Fibroblast of upper back skin (primary cell): ENCODE measurements at places on chromosomes 5 and 9.

DNA sequence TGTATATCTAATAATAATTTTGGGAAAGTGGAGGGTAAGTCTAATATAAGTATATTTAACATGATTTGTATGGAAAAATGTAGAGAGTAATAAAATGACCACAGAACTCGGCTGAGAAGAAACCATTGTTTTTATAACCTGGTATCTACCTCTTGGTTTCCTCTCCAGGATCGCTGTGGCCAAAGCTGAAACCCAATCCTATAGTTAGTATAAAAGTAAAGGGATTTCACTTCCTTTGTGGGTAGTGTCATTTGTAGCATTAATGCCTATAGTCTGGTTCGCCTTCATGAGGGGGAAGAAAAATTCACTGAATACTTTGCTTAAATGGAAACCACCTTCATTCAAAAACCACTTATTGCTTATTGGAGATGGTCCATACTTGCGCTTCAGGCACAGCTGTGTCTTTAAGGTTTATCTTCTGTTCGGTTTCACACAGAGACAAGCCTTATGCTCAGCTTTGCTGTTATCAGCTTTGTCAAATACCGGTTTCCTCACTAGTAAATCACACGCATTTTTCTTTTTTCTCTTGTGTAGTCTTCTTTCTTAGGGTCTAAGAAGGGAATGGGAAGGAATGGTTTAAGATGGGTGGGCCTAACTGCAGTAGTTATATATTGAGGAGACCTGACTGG, 12.1 kb downstream of the PIK3R1 start:
- no peak for DNase-seq

DNA sequence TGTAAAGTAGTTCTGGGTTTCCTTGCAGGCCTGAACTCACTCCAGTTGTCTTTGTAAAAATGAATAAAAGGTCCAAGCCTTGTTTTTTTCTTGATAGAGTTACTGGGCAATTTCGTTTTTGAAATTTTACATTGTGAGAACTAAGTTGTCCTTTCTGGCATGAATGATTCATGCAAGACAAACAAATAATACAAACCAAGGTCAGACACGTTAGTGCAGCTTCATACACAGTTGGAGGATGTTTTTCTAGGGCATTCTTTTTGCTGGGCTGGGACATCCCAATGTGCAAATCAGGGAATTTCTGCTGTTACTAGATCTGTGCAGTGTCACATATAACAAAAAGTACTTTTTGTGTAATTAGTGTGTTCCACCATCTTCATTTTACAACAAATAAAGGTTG, 96.0 kb downstream of the MEGF10 start:
- no peak for DNase-seq

DNA sequence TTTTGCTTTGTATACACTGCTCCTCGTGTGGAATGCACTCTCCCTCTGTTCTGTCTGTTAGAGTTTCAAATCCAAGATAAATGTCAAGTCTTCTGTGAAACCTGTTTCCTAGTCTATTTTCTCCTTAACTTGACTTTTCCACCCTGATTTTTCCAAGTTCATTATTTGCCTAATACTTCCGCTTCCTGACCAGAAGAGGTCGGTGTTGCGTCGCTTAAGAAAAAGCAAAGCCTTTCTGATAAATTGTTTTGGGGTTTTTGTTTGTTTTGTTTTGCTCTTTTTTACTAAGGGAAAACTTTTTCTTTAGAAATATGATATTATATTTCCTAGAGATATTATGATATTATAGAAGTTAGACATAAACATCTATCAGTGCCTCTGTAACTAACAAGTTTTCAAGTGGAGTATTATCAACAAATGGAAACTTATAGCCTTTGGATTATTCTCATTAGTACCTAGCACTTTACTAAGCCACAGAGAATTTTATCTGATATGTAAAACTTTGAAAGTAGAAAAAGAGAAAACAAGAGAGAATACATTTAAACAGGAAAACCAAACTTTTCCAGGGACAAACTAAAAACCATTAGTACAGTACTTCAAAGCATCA, 55.8 kb downstream of the PHAX start:
- DNase-seq: peak; percentile 32

- DNase-seq: peak; percentile 18
Measured at GRCh38 chr5:102835717-102836116, 80.6 kb downstream of the PAM start.

- no peak for DNase-seq
Measured at GRCh38 chr5:135013445-135013844, 20.6 kb downstream of the PITX1 start.

GRCh38 chr5:163503106-163504078, 2.0 kb upstream of the MAT2B start:
- peak; percentile 82 for DNase-seq

- peak; percentile 46 for DNase-seq
Measured at GRCh38 chr5:176609724-176610434, at the start of gene GPRIN1. TSS of gene GPRIN1 (minus strand) at chr5:176610156. CDS start at chr5:176599834, 10,322 bp downstream.

DNA sequence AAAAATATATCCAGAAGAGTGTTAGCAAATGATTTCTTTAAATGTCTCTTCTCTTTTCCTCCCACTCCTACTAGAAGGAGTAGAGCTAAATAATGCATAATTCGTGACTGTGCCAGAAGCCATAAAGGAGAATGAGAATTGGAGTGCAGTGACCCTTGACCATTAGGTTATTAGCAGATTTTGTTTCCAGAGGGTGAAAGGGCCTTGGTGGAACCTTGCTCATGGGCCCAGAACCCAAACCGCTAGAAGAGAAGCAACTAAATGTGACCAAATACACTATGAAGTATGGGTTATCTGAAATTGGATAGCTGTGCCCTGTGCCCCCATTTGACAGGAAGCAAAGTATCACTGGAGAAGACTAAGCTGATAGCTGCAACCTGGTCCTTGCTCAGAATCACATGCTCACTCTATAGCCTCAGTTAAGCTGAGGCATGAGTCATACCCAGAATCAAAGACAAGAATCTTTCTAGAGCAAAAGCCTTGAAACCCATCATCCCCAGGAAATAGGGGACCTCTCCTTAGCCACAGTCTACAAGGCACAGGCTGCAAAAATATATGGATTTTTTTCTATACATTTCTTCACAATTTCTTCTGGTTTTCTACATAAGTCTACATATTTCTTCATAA, 36.3 kb downstream of the CAPSL start:
- DNase-seq: peak; percentile 53

DNA sequence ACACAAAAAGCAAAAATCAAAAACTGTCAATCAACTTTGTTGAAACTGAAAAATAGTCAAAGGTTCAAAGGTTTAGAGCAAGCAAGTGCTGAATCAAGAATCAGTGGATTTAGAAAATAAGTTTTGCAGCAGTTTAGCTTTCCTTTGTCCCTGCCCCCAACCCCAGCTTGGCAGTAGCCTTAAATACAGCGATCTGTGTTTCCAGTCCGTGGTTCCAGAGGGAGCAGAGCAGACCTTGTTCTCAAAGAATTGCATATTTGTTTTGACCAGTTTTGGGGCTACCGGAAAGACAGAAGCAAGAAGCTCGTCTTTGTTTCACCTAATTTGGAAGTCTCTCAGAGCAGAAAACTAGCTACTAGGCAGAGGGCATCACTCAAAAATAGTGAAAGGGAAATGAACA, 57.2 kb upstream of the PRDM9 start:
- no peak for DNase-seq

DNA sequence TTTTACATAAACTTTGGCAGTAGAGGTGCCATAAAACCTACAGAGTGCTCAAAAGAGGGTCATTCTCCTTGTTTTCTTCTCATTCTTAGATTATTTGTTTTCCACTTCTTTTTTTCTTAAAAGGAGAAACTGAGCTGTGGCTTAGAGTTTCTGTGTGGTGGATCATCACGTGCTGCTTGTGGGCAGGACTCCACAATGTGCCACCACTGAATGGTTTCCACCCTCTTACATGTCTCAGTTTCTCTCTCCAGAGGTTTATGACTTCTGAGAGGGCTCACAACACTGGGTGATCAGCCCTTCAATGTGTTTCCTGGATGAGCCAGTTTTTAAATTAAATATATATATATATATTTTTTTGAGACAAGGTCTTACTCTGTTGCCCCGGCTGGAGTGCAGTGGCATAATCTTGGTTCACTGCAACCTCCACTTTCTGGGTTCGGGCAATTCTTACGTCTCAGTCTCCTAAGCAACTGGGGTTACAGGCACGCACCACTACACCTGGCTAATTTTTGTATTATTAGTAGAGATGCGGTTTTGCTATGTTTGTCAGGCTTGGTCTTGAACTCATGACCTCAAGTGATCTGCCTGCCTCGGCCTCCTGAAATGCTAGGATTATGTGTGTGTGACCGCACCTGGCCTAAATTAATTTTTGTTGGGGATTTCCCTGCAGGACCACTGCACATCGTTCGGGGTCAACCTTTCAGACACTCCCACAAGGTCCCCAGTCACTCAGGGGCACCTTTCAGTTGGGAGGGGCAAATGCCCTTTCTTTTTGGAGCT, 3.1 kb upstream of the UNC13B start:
- no peak for DNase-seq

DNA sequence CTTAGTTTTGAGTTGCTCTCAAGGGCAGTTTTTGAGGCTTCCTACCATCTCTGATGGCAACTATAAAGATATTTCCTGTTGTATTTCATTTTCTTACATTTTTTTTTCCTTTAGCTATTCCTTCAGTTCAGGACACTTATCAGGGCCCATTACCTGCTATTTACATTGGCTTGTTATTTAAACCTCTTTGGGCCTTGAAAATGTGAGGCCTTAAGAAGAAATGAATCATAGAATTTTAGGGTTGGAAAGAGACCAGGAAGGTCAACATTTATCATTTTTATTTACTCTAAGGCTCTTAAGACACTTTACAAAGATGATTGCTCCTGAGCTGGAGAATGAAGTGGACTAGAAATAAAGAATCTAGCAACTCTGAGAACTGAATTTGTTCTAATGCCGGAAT, 335.2 kb downstream of the DTWD2 start:
- no peak for DNase-seq

DNA sequence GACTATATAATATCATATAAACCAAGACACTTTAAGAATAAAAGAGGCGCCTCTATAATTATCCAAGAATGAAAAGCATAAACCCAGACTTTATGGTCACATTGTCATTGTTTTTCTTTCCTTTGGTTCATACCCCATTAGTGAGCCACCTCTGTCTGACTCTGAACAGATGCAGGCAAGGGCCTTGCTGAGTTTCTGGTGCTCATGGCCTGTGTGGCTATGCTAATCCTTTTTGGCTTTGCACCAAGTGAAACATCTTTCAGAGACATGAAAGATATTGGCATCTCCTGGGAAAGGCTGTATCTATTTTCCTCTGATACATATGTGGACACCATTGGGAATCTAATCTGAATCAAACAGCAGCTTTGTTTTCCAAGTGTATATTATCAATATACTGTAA, 222.5 kb downstream of the CHSY3 start:
- DNase-seq: peak; percentile 66

DNA sequence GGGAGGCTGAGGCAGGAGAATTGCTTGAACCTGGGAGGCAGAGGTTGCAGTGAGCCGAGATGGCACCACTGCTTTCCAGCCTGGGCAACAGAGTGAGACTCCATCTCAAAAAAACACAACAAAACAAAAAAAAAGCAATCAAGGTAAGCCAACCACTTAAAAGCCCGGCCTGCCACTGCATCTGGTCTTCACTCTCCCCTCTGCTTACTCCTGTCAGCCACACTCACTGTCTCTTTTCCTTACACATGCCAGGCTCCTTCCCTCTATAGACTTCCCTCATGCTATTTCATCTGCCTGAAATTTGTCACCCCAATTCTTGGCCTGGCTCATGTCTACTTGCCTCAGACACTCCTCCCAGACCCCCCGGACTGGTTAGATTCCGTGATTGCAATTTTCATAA, 17.6 kb upstream of the LIFR start:
- DNase-seq: no peak

- DNase-seq: no peak
Measured at GRCh38 chr5:15391704-15392397, 108.1 kb upstream of the FBXL7 start.

DNA sequence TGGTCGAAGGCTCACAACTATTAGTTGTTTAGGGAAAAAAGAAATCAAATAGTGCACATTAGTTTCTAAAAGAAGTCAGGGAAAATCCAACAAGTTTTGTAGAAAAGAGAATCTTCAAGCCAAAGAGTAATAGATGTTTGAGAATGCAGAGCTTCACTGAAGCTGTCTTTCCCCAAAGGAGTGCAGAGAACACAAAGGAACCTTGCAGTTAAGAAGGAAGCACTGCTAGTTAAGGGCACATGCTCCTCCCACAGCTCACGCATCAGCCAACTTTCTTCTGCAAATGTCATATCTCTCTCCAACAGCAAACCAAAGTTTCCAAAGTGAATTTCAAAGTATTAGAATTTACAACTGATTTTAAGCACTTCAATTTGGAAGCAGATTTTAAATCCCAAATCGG, 116.4 kb upstream of the FST start:
- no peak for DNase-seq

- no peak for DNase-seq
Measured at GRCh38 chr9:80492221-80492620, 920.5 kb downstream of the TLE4 start.

GRCh38 chr9:132752877-132753592, 82.8 kb downstream of the GTF3C4 start:
- DNase-seq: no peak

- no peak for DNase-seq
Measured at GRCh38 chr9:116726602-116727001, 39.5 kb downstream of the TRIM32 start.

- DNase-seq: peak; percentile 96
Measured at GRCh38 chr5:73796164-73797131, 170.5 kb downstream of the ARHGEF28 start.

DNA sequence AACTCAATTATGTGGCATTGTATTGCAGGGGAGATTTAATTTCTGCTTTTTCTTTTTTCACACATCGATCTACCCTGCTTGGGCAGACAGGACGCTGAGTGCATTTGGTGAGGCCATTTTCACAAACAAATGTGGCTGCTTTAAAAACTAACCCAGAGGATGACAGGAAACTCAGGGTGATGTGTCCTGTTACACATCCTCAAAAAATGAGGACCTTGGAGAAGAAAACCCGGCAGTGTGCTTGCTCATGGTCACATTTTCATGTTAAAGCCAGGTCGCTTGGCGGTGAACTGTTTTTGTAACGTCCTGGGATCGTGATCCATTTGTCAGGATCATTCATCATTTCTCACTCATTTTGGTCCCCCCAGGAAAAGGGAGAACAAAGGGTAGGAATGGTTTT, 478.3 kb upstream of the ADAMTS16 start:
- DNase-seq: peak; percentile 59

DNA sequence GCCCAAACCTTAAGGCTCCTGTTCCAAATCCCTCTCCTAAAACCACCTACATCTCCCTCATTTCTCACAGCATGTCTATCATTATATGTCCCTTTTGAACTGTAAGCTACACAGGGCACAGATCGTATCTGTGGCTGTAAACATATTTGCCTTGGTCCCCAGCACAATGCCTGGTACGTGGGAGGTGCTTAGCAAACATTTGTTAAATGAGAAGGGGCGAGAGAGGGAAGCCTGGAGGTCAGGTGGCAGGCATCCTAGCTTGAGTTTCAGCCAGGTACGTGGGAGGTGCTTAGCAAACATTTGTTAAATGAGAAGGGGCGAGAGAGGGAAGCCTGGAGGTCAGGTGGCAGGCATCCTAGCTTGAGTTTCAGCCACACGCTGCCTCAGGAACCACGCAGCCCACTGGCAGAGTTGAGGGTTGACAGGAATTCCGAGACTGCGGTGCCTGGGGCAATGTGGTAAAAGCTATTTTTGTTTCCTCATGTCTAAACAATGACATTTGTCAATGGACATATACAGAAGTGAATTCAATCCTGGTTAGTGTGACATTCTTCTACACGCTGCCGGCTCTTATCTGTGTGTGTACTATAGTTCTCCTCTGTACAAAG, 113.6 kb downstream of the EFNA5 start:
- DNase-seq: peak; percentile 37

GRCh38 chr9:116992865-116993264, 305.8 kb downstream of the TRIM32 start:
- no peak for DNase-seq
